Effector CD4-positive, alpha-beta T cell (primary cell): ENCODE measurements at places on chromosomes 1 and 21.

- DNase-seq = no peak
Measured at GRCh38 chr1:32758795-32759430, 56.3 kb upstream of the SYNC start.

GRCh38 chr1:15916417-15916816 lies 59.5 kb downstream of the ZBTB17 start:
- DNase-seq = no peak

DNA sequence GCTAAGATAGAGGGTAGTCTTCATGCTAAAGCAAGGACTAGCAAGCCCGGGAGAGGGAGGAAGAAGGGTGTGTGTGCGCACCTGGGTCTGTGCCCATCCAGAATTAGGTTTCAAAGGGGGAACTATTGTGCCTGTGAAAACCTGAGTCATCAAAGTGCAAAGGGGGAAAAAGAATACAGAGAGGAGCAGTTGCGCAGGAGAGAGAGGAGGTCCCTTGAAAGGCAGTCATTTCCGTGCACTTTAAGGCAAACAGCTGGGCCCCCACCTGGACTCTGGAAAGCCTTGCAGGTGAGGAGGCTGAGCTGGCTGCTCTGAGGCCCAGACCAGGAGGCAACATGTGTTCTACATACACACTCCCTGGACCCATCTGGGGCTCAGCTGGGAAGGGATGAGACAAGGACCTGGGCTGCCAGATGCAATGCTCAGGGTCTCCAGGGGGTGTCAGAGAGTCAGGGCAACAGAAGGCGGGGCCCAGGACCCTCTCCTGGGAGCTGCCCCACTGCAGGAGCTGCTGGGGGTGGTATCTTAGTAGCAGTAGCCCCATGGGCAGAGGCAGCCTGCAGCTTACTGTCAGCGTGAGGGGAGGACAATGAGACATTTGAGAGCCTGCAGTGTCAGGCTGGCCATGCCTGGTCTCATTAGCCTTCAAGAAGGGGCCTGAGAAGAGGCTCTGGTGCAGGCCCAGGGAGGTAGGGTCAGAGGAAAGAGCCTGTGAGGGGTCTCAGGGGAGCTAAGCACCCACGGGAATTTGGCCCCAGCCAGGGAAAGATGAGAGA lies 14.3 kb downstream of the PROK1 start:
- DNase-seq = no peak

GRCh38 chr1:5750186-5751162 lies 241.8 kb downstream of the NPHP4 start:
- DNase-seq = no peak

- DNase-seq = no peak
Measured at GRCh38 chr1:208211921-208212843, 32.0 kb downstream of the PLXNA2 start.

DNA sequence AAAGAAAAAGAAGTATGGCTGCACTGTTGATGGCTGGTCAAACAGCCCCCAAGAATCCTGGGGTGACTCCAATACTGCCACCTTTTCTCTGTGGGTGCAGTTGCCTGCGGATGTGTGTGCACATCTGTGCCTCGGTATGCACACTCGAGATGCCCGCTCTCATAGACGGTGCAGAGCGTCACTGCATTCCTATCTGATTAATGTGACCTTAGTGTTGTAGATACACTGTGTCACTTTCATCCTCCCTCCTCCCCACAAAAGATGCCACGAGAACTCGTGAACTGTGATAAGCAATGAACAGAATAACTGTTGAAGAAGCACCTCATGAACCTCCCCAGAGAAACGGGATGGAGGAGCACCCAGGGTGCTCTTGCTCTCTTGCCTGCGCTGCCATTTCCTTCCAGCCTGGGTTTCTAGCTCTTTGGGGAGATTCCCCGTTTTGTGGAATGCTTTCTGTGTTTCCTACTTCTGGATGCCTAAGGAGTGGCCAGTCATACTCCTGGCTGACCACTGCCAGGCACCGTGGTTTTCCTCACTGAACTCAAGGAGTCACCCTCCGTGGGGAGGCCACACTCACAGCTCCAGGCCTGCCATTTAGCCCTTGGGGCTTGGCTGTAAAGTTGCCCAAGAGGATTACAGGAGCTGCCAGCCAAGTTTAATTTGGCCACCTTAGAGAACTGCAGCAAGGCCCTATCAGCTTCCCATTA lies 32.0 kb downstream of the NTPCR start:
- DNase-seq = no peak

DNA sequence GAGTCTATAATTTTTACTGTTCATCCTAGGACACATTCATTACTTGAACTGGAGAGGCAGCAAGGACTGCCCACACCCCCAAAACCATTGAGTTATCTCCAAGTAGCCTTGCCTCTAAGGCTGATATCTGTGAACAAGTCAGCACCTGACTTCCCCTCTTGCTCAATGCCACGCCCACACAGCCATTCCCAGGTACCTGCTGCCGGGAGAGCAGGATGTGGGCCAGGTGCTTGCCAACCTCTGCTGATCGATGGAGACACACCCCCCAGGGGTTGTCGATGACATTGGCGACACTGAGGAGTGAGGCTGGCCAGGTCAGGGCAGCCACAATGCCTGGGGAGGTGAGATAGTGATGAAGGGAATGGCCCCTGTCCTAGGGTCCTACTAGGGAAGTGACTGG lies 60.1 kb downstream of the TMCO4 start:
- no peak for DNase-seq

DNA sequence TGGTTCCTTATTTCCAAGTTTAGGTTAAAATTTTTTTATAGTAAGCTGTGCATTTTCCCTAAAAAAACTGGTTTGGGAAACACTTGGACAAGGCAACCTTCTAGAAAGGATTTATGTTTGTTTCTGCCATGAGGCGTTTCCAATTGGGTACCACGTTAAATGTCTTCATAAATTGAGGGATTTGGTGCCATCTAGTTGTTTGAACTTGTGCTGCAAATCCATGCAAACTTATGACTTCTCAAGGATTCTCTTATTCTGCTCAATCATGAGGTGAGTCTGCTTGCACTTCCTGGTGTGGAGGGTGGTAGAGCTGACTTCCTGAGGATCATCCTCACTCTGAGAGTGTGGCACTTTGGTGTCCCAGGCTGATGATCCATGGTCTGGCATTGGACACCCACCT lies 123.3 kb downstream of the PCNX2 start:
- no peak for DNase-seq

GRCh38 chr1:27634177-27634984 lies 604 bp downstream of the FGR start:
- DNase-seq = peak; percentile 28

DNA sequence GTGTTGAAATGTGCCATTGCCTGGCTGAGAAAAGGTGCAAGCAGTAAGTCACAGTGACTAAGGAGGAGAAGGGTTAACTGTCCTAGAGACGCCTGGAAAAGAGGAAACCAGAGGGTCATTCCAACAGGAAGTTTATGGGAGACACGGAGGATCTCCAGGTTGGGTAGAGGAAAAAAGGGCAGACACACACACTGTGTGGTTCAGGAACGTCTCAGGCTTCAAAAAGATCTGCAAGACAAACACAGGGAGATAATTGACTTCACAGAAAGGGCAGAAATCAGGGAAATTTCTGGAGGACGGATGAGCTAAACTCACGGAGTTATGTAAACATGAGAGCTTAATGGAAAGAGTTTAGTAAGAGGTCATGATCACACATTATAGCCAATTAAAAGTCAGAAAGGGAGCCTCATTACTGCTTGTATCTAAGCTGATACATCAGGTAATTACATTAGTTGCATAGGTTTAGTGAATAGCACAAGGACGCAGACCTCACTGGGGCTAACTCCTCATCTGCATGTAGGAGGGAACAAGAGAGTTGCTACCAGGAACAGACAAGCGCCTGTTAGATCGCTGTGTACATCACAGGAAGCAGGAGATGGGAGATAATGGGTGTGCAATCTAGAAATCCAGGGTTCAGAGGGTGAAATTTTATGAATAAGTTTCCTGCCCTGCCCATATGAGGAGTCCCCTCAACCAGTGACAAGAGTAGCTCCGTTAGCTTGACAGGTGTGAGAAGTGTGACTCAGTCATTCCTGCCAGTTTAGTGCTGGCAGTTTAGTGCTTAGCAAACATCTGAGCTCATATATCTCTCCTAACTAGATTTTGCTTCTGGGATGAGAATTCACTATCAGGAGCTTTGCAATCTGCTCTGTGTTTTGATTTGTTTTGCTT lies 96.6 kb upstream of the TNR start:
- DNase-seq = no peak

GRCh38 chr1:81562934-81563333 lies 237.8 kb upstream of the ADGRL2 start:
- no peak for DNase-seq

GRCh38 chr1:213303286-213303685 lies 252.2 kb downstream of the RPS6KC1 start:
- DNase-seq = no peak

- no peak for DNase-seq
Measured at GRCh38 chr1:236099355-236099974, 34.6 kb upstream of the NID1 start.

DNA sequence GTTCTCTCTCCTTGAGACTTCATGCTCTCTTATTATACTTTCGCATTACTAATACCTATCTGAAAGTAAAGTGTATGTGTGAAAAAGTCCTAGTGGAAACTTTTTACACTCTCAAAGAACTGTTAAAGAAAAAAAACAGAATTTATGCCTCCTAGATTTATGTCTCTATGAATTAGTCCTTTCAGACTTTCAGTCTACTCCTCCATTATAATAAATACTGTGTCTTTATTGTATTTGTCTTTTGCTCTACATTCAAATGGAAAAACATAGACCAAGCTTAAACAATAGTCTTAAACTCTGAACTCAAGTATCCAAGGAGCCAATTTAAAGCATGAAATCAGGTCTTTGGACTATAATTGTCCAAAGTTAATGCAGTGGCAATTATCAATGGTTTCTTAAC lies 1449.0 kb downstream of the PLA2G4A start:
- DNase-seq = no peak

DNA sequence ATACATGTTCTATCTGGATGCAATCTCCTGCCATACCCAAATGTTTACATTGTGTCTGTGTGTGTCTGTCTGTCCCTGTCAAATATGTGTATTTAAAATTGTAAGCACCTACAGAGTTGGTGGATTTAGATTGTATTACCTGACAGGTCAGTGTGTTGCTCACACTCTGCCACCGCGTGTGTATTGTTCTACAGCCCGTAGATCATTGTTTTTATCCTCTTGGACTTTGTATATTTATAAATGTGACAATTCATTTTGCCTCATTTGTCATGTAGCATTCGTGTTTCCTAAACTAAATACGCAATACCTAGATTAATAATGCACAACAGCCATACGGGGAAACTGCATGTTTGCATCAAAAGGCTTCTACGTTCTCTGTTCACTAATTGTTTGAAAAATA lies 634 bp downstream of the ALG14 start:
- DNase-seq = no peak

GRCh38 chr1:170559166-170559565 lies 27.2 kb downstream of the GORAB start:
- DNase-seq = no peak

DNA sequence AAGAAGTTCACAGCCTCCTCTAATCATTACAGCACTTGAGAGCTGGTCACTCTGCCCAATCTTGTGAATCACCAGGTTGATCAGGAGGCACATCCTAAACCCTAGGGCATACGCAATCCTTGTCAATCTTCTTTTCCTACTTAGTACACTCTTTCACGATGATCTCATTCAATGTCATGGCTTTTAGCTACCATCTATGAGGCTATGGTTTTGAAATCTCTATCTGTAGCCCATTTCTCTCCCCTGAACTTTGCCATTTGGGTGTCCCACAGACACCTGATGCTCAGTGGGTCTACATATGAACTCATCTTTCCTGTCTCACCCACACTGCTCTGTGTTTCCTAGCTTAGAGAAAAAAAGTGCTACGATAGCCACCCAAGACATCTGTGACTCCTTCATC lies 1.9 kb upstream of the MED18 start:
- DNase-seq = no peak

GRCh38 chr1:162373072-162373427 lies 3.6 kb downstream of the SPATA46 start:
- no peak for DNase-seq

DNA sequence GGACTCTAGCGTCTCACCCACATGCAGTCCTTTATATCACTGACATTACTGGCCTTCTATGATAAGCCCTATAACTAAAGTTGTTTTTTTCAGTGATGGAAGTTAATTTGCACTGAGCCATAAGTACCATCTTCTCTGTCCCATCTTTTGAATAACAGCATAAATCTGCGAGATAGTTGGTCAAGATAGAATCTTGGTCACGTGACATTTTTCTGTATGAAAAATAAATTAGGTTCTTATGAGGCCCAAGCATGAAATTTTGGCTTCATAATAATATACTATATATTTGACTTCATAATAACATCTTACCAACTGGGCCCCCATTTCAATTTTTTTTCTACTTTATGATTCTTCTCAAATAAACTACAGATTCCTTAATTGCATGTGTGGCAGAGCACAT lies 285.5 kb downstream of the KCNH1 start:
- no peak for DNase-seq

DNA sequence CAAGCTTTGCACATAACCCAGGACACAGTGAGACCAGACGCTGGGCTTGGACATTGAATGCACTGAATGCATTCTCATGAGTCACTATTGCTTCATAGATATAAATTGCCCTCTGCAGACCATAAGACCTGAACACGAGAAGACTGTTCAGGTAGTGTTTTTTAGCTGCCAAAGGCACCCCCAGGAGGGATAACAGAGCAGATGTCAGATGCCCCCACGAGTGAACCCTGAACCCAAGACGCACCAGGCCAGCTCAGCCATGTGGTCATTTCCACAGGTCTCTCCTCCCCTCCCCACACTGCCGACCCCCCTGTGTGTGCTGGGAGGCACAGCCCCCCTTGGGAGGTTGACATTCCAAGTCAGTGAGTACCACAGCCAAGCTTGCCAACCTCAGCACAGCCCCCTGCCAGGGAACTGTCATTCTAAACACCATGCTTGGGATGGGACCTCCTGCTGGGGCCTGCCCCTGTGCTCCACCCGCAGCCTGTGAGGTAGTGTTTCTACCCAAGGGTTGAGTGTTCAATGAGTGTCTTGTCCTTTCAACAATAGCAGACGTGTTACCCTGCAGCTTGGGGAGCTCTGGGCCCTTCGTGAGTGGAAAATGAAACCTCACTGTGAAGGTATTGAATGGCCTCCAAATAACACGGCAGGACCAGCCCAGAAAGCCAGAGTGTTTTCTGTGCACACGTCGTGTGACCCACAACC lies 68.2 kb downstream of the PSMG1 start:
- DNase-seq = no peak

DNA sequence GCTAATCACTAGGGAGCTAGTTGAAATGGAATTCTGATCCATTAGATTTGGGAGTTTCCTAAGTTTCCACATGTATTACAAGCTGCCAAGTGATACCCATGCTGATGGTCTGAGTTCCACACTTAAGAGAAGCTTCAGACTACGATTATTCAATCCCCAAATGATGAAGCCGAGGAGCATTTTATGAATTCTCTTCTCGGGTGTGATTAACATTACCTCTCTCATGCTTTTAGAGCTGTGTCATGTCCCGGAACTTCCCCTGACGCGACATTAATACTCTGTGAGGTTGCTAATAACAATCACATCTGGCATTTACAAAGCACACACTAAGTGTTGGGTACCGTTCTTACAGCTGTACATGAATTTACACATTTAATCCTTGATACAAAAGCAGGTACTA lies 63.0 kb downstream of the KCNJ15 start:
- DNase-seq = no peak
